ENCODE measurements at places on chromosomes 1 and 21.

DNA sequence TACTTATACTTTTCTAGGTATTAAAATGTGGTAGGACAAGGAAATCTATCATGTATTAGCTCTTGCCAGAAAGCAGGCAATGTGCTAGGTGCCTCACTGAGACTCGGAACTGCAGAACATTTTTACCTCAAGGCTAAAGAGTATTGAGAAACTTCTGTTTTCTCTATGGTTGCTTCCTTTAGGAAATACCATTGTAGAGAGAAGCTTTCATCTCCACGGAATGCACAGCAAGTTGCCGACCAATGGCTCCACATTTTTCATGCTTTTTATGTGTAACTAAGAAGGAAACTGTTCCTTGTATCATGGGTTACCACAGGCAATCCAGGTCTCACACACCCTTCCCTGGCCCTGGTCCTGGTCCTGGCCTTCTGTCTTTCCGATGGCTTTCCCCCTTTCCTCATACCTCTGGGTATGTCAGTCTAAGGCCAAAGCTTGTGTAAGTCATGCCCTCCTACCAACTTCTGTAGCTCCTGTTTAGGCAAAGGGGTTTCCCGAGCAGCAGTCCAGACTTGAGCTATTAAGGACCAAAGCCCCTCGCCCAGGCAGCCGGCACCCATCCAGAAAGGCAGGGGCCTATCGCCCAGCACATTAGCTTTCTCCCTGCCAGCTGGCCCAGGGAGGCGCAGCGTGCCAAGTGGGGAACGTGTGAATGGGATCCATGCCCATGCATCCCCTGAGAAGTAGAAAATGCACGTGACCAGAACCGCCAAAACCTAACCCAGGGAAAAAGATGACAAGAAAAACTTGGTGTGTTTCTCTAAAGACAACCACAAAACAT is 225.0 kb downstream of the PBX1 start:
- no peak for DNase-seq

DNA sequence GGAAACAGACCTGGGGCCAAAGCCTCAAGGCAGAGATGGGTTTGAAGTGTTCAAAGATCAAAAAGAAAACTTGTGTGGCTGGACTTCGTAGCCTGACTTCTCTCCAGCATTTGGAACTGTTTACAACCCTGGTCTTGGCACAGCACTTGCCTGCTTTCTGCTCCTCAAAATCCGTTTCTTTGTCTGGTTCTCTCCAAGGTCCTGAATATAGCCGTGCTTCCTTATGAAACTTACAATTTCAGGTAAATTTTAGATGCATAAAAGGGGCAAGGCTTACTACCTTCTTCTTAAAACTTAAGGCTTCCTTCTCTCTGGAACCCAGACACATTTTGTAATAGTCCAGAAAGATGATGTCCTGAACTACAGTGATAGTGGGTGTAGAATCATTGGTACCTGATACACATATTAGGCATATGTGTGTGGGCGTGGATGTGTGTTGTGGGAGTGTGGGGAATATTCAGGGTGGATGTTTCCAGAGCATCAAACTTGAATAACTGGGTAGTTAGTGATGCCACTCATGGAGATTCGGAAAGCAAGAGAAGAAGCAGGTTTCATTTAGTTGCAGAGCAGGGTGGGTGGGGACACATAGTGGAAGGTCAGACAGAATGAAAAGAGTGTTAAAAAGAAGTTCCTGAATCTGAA is 26.4 kb upstream of the FAM78B start:
- no peak for DNase-seq

DNA sequence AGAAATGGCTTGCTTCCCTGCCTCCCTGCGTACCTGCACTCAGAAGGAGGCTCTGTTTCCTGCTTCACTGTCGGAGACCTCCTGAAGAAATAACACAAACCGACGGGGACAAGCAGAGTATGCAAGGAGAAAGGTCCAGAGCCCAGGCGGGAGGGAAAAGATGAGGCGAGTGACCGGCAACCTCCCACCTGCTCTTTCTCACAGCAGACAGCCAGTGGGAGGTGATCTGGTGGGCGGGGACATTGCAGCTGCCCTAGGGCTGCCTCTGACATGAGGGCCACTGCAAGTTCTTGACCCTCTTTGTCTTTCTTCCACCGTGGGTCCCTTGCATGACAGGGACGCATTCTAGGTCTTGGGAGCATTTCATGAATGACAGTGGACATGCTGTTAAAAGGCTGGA is 368.2 kb downstream of the CAMTA1 start:
- no peak for DNase-seq

- no peak for DNase-seq
These were observed 19.4 kb downstream of the RSPH1 start for GRCh38 chr21:42476388-42477331.

DNA sequence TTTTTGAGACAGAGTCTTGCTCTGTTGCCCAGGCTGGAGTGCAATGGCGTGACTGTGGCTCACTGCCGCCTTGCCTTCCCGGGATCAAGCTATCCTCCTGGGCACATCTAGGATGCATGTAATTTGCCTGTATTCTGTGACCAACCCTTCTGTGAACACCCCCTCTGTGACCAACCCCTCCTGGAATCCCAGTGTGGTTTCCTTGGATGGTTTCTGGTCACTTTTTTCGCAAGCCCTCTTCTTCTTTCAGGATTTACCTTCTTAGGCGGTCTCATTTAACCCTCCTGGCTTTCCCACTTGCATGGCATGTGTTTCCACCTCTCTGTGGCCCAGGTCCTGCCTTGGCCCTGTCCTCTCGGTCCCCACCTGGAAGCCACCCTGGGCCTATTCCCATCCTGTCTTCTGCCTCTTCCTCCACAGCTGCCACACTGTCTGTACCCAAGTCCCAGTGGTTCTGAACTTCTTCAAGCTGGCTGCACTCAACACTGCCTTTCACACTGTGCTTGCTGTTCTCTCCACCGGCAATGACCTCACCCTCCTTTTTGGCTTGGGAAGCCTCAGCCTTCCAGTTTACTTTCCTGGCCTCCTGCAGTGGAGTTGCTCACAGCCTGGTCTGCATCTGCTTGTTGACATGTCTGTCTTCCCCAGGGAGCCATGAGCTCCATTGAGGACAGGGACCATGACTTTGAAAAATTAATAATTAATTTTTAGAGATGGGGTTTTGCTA is 57.0 kb downstream of the DISC1 start:
- no peak for DNase-seq

- DNase-seq, result no peak
These were observed 197.2 kb downstream of the CAMTA1 start for GRCh38 chr1:6982443-6982842.

DNA sequence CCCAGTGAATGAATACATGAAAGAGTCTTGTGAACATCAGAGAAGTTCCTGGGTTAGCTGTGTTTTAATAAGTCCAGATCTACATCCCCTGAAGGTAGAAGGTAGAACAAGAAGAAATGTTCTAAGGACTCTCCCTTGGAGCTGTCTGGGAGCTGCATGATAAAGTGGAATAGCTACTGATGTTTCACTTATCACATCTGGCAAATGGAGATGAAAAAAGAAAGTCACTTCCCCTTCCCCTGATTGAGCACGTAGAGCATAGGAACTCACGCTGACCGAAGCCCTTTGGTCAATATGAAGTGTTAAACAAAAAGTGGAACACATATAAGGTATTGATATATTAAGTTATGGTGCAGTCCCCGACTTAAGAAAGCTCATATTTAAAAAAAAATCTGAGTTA is 53.2 kb upstream of the PARP1 start:
- no peak for DNase-seq

DNA sequence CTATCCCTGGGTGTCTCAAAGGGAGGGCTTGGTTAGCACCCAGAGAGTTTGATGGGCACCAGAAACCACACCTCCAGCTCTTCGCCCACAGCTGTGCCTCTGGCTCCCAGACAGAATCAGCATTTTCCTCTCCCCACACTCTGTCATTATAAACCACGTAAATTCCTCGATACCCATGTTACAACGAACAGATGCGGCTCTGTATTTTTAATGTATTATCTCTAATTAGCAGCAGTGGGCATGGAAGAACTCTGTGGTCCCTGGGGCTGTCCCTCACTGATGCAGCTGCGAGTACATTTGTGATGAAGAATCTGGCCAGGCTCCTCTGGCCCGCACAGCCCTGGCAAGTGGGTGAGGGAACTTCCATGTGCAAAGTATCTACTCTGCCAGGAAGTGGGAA is 10.8 kb downstream of the HMGB4 start:
- DNase-seq, result no peak

GRCh38 chr21:41779659-41780058 is 12.8 kb upstream of the RIPK4 start:
- DNase-seq, result no peak

GRCh38 chr1:61220536-61220935 is 138.2 kb downstream of the NFIA start:
- no peak for DNase-seq

DNA sequence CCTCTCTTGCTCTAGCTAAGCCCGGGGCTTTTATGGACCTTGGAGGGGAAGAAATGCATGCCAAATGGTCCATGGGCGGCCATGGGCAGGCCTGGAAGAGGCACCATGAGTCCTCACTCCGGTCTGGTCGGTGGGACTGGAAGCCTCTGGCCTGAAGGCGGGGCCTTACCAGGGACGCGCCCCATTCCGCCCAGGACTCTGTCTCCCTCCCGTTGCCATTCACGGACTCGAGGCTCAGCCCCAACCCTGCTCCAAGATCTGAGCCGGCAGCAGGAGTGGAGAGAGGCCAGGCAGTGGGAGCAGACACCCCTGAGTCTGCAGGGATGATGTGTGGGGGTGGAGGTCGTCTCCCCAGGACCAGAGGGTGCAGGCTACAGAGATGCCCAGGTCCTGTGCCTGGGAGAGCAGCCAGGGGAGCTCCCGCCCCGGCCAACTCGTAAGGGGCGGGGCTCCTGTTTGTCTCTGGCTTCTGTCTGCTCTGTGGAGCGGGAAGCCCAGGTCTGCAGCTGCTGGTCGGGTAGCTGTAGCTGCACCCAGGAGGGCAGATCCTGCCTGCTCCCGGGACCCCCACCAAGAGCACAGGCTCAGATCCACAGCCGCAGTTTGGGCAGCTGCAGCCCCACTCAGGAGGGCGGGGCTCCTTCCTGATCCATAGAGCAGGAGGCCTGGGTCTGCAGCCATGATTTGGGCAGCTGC is 8.3 kb upstream of the KANK4 start:
- no peak for DNase-seq

DNA sequence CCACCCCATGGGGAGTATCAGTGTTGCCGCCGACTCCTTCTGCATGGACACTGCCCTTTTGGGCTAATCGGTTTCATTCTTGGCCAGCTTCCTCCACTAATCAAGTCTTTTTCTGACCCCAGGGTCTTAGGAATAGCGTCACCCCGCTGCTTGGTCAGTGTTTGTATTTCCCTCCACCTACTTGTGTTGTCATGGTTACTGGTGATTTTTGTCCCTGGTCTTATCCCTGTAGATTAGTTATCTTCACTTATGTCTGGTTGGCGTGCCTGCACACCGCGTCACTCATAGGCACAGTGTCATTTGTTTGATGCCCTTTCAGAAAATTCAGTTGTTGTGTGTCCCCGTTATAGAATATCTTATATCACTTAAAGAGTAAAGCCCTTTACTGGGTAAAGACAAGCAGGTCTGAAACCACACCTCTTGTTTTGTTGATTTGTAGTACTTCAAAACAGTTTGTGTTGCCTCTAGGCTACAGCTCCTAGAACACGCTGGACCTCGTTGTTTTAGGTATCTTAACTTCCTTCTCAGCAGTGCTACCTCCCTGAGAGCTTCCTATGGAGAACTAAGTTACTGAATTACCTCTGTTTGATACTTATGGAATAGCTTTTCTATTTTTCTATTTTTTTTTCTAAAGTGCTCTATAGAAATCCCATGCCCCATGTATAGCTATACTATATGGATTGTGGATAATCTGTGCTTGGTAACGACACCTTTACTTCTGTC is 868 bp downstream of the PPP1R12B start:
- DNase-seq, result peak; percentile 16

Data from HuH-7 (cell line).